ENCODE measurements at places on chromosomes 13 and 19. TPM values are rescaled to one million over a fixed set of nuclear protein-coding genes. Genes with fewer than 3 reads are reported as not detected.

Gene SLC1A6
- not detected for total RNA-seq

Gene PSG2
- total RNA-seq = not detected

Gene PSPN
- total RNA-seq = 0.67 TPM

Gene COL5A3
- total RNA-seq = 2.6 TPM

Gene LHB
- not detected for total RNA-seq

Gene SLC17A7
- total RNA-seq = 0.71 TPM

Gene MTUS2
- total RNA-seq = not detected
